ENCODE measurements at places on chromosomes 13 and 19. TPM values are rescaled to one million over a fixed set of nuclear protein-coding genes. Genes with fewer than 3 reads are reported as not detected.

Gene TSEN34
- total RNA-seq: 58.1 TPM

Gene C19orf44
- total RNA-seq: 8.6 TPM

Gene ERFL
- total RNA-seq: not detected

DNA sequence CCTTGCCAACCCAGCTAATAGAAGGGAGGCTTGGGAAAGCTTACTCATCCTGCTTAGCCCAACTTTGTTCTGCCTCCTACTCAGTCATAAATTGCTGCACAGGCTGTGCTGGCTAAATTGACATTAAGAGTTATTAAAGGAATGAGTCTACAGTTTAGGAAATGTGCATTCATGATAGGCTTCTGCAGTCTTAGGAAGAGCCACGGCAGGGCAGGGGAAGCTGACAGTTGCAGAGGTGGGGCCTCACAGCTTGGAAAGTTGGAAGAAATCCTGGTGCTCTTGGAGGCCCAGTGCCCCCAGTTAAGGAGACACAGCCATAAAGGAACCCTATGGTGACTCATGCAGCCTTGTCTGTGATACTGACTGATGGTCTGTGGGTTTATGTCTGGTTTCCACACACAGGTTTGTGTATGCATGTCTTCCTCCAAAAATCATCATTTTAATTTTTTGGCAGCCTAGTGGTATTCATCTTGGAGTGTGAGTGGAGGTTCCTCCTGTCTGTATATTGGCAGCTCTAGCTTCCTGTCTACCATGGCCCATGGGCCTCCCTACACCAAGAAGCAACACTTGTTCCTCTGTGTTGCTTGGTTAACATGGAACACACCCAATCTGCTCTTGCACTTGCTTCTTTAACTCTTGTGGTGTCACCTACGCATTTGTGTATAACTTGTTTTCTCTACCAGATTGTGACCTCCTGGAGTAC is 135.0 kb upstream of the KL start:
- DNase-seq: no peak

DNA sequence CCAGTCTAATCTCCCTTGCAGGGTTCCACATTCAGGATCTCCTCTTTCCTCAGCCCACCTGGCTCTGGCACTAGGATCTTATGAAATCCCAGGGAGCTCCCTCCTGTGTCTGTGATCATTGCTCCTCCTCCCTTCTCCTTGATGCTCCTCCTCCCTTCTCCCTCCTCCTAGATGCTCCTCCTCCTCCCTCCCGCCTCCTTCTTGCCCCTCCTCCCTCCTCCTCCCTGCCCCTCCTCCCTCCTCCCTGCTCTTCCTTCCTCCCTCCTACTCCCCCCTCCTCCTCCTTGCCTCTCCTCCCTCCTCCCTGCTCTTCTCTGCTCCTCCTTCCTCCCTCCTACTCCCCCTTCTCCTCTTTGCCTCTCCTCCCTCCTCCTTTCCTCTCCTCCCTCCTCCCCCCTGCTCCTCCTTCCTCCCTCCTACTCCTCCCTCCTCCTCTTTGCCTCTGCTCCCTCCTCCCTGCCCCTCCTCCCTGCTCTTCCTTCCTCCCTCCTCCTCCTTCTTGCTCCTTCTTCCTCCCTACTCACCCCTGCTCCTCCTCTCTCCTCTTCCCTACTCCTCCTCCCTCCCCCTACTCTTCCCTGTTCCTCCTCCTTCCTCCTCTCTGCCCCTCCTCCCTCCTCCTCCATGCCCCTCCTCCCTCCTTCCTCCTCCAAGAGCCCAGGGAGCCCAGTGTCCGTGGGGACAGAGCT is 14.9 kb upstream of the ZBTB7A start:
- no peak for DNase-seq

Measured in thyroid gland (tissue), 4 donors.